ENCODE measurements at places on chromosomes 5 and 9.

DNA sequence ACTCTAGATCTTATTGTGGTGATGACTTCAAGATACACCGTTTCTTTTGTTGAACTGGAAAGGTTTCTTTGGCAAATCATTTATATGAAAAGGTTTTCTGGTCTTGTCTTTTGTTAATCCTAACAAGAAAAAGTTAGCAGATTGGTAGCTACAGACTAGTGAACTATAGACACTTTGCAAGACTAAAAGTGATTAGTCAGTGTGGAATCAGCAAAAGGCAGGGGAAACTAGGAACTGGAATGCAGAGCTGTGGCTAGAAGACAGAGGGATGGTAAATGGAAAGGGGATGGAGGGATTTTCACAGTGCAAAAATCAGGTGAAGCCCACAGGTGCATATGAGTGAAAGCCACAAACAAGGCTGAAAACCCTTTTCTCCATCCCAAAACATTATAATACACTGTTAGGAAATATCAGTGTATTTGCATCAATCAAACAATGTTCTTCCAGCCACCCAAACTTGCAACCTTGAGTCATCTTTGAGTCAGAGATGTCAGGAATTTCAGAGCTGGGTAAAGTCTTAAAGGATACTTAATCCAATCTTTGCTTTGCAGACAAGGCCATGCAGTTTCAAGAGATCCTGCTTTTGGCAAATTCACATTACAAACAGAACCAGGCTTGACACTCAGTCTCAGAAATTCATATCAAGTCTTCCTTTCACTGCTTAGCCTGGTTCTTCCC lies 52.7 kb downstream of the PLK2 start:
- H3K4me1 ChIP-seq = peaks cover 22% of the 10 kb centered on the region
- H3K27me3 ChIP-seq = no peaks in the 10 kb centered on the region
- no peak for DNase-seq
- H3K36me3 ChIP-seq = no peaks in the 10 kb centered on the region

DNA sequence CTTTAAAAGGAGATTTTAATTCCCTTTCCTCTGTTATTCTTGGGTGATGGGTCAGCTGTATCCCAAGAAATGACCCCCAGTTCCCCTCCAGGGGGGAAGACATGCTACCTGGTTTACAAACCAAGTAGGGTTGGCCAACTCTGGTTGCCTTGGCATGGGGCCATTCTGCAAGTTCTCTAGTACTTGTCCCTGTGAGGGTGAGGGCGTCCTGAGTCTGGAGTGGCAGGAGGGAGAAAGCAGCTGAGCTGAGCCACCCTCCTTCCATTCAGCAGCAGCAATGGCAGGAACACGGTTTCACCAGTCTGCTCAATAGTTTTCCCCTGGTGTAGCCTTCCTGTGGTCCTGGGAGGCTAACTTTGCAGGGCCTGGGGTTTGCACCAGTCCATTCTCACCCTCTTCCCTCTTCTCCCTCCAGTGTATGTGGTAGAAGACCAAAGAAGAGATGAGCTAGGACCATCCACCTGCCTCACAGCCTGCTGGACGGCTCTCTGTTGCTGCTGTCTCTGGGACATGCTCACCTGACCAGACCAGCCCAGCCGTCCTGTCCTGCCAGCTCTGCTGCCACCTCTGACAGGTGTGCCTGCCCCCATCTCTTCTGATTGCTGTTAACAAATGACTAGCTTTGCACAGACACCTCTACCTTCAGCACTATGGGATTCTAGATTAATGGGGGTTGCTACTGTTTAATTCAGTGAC lies 59.9 kb downstream of the PFDN1 start:
- 0 out of 2 replicates have a peak, but pooled peaks cover 3% of the 10 kb centered on the region for H3K4me1 ChIP-seq
- no peaks in the 10 kb centered on the region for H3K36me3 ChIP-seq
- no peak overlapping the region for H3K4me3 ChIP-seq
- no peak for DNase-seq

- H3K36me3 ChIP-seq = no peaks in the 10 kb centered on the region
- H3K4me3 ChIP-seq = no peak overlapping the region
- no peaks in the 10 kb centered on the region for H3K4me1 ChIP-seq
- H3K27ac ChIP-seq = no peak overlapping the region
Measured at GRCh38 chr5:14250084-14250695, 107.0 kb downstream of the TRIO start.

DNA sequence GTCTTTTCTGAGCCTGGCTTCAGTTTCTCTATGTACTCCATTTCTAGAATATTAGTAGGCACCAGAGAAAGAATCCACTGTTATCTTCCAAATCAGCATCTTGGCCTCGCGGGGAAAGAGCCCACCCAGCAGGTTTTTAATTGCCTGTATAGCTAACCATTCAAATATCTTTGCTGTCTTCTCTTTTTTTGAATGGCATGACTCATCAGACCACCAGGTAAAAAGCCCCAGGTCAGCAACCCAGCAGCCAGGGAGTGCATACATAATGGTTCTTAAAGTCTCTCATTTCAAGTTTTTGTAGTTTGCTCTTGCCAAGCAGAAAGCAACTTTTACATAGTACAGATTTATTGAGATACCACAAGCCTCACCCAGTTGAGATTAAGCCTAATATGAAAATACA lies 50.7 kb downstream of the TMEM167A start:
- H3K27ac ChIP-seq = no peak overlapping the region
- peaks cover 5% of the 10 kb centered on the region for H3K4me1 ChIP-seq
- no peak overlapping the region for H3K4me3 ChIP-seq

DNA sequence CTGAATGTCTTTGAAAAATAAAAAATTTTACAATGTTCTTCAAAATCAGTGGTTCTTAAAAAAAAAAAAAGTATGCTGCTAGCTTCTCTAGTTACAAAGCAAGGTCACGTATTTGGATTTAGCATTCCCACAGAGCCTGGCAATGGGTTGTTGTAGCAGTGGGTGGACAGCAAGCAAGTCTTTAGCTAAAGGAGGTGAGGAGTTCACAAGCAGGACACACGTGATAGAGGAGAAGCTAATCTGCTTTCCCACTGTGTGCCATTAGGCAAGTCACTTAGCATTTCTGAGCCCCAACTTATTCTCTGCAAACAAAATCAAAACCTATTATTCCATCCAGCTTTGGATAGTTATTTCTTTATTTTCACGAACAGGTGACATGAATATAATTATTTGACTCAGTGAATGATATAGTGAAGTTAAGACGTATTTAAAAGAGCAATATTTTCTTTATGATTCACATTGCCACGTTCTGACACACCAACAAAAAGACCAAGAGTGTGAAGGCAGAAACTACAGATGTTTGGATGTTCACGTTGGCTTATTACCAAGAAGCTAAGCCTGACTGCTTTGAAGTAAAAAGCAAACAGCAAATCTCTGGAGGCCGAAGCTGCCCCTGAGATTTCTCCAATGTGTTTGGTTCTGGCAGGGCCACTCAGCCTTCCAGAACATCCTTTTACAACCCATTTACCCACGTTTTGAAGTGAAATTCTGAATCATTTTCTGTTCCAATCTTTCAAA lies 612.1 kb upstream of the CDH6 start:
- no peaks in the 10 kb centered on the region for H3K4me1 ChIP-seq
- no peak overlapping the region for H3K4me3 ChIP-seq
- no peaks in the 10 kb centered on the region for H3K36me3 ChIP-seq
- no peak for DNase-seq
- H3K27ac ChIP-seq = no peak overlapping the region

DNA sequence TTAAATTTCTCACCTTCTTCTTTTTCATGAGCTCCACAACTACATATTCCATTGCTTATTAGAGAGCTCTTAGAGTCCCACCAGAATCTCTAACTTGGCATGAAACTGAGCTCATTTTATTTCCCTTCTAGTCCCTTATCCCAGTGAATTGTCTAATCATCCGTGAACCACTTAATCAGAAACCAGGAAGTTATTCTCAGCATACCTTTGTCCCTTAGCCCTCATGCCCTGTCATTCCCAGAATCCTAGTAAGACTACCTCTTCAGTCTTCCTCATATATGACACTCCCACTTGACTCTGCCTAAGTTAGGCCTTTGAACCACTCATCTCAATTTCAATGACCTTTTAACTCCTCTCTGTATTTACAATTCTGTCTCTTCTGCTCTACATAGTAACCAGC lies 93.0 kb upstream of the PAPPA start:
- H3K36me3 ChIP-seq = no peaks in the 10 kb centered on the region
- H3K27ac ChIP-seq = no peak overlapping the region
- no peaks in the 10 kb centered on the region for H3K4me1 ChIP-seq
- DNase-seq = no peak

DNA sequence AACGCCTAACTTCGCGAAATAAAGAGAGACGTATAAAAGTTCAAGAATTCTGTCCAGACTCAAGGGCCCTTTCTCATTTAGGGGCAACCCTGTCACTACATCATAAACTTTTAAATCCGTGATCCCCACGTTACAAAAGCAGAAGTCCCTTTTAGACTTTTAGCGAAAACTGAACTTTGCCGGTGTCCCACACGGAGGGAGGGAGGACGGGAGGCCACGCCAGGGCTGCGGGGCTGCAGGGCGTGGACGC lies 515 bp upstream of the F2R start:
- peaks cover 14% of the 10 kb centered on the region for H3K27me3 ChIP-seq
- peak; percentile 19 for DNase-seq
- peak overlapping the region; percentile 89 for H3K4me3 ChIP-seq
- no peak overlapping the region for H3K27ac ChIP-seq
- H3K4me1 ChIP-seq = peaks cover 7% of the 10 kb centered on the region
- H3K36me3 ChIP-seq = no peaks in the 10 kb centered on the region

DNA sequence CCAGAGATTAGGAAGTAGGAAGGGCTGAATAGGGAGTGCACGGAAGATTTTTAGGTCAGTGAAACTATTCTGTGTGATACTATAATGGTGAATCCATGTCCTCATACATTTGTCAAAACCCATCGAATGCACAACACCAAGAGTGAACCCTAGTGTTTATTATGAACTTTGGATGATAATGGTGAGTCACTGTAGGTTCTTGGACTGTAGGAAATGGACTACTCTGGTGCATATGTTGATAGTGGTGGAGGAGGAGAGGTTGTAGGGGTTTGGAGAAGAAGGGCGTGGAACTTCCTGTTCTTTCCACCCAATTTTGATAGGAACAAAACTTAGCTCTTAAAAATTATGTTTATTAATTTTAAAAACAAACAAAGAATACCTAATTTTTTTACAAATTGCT lies 14.3 kb downstream of the CTSL start:
- H3K4me3 ChIP-seq = no peak overlapping the region
- H3K4me1 ChIP-seq = no peaks in the 10 kb centered on the region
- no peaks in the 10 kb centered on the region for H3K27me3 ChIP-seq
- H3K27ac ChIP-seq = no peak overlapping the region
- H3K36me3 ChIP-seq = no peaks in the 10 kb centered on the region

DNA sequence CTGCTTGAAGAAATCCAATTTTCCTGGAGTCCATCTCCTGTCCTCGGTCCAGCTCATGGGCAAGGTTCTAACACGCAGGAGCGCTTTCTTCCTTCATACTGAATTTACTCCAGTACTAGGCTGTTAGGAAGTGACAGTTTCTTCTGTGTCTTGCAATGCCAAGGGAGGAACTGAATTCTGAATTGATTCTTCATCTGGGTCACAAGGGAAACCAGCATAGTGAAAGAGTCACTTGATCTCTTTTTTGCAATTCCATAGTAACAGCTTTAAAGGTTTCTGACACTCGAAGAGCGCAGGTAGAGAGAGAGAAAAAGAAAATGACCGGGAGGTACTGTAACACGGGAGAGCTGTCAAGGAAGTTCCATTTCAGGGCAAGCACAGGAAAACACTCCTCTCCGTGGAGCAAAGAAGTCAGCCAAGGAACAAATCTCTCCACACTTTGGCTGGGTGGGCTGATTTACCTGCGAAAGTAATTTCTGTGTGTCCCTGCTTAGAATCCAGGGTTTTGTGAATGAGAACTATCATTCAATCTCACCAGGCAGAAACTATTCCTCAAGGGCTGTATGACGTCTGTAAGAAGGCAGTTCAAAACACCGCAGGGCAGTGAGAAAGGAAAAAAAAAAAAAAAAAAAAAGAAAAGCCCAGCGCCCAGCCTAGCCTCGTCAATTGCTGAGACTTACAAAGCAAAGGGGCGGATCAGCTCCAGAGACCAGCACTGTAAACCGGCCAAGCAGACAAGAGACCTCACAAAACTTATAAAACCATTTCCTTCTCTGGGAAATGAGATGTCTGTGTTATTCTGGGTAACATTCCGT lies 617.8 kb downstream of the PDE4D start:
- H3K27me3 ChIP-seq = no peaks in the 10 kb centered on the region
- H3K4me3 ChIP-seq = no peak overlapping the region
- no peaks in the 10 kb centered on the region for H3K36me3 ChIP-seq
- DNase-seq = no peak

GRCh38 chr9:124347968-124348358 lies 67.3 kb downstream of the PSMB7 start:
- no peak overlapping the region for H3K4me3 ChIP-seq
- H3K4me1 ChIP-seq = no peaks in the 10 kb centered on the region

DNA sequence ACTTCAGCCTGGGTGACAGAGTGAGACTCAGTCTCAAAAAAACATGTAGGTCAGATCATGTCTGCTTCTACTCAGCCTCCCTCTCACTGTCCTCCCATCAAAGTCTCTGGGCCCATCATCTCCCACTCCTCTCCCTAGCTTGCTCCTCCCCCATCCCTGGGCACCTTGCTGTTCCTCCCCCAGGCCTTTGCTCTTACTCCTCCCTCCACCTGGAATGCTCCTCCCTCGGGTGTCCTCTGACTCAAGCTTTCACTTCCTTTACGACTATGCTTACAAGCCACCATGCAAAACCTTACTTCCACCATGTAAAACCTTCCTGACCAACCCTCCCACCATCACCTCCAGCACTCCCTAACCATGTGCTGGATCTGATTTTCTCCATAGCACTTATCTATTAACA lies 51.5 kb downstream of the MTMR12 start:
- peak overlapping the region; percentile 22 for H3K27ac ChIP-seq
- peak; percentile 19 for DNase-seq
- H3K36me3 ChIP-seq = peaks cover 16% of the 10 kb centered on the region
- H3K4me3 ChIP-seq = no peak overlapping the region
- H3K4me1 ChIP-seq = peaks cover 5% of the 10 kb centered on the region
- no peaks in the 10 kb centered on the region for H3K27me3 ChIP-seq

- no peaks in the 10 kb centered on the region for H3K27me3 ChIP-seq
- DNase-seq = no peak
- no peak overlapping the region for H3K27ac ChIP-seq
- H3K4me1 ChIP-seq = no peaks in the 10 kb centered on the region
Measured at GRCh38 chr5:58974083-58974482, 391.2 kb downstream of the RAB3C start.

Measured in MM.1S (cell line).